Dermis blood vessel endothelial cell (primary cell): ENCODE measurements at places on chromosomes 11 and 22.

GRCh38 chr11:556662-557256 is 3.8 kb downstream of the LMNTD2 start:
- no peak for DNase-seq

- no peak for DNase-seq
Measured at GRCh38 chr11:94602430-94603372, 35.5 kb downstream of the PIWIL4 start.

DNA sequence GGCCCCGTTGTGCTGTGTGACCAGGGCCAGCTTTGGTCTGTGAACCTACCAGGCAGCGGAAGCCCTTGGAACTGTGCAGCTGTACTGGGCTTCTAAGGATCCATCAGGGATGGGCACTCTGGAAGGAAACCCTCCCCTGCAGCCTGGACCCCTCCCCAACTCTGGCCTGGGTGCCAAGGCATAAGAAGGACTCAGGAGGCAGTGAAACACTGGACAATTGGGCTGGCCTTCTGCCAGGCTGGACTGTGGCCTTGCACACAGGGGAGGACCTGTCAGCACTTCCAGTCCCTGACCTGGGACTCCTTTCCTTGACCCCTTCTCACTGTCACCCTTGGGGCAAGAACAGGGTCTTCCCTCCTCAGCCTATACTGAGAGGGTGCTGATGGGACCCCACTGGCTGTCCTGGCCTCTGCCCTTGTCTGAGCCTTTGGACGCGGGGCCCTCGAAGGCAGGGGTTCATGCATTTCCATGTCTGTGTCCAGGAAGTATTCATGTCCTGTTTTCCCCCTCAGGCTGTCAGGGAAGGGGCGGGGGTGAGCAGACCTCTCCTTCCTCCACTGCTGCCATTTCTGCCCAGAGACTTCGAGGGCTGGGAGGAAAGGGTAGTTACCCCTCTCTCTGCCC is 39.6 kb downstream of the PDE2A start:
- peak; percentile 41 for DNase-seq

DNA sequence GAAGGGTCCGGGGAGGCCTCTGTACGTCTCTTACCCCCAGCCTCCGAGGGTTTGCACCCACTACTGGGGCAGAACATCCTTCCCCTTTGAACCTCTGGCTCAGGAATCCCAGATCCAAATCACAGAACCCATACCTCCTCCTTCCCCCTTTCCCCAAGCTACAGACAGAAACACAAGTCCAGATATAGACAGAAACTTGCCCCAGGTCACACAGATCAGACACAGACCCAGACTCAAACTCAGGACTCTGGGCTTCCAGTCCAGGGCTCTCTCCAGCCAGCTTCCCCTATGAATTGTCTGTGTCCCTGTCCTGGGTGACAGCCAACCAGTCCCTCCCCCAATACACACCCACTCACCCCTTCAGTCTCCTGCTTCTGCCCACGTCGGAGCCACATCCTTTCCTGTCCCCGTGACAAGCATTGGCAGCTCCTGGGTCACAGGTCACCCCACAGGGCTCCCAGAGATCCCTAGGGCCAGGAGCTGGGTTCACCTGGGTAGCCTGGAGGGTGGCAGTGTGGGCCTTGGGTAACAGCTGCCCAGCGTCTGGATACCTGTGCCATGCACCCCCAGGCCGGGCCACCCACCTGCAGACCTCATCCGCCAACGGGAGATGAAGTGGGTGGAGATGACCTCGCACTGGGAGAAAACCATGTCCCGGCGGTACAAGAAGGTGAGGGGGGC is 772 bp downstream of the TBC1D10C start:
- no peak for DNase-seq

GRCh38 chr11:120203626-120204025 is 7.2 kb upstream of the OAF start:
- no peak for DNase-seq

DNA sequence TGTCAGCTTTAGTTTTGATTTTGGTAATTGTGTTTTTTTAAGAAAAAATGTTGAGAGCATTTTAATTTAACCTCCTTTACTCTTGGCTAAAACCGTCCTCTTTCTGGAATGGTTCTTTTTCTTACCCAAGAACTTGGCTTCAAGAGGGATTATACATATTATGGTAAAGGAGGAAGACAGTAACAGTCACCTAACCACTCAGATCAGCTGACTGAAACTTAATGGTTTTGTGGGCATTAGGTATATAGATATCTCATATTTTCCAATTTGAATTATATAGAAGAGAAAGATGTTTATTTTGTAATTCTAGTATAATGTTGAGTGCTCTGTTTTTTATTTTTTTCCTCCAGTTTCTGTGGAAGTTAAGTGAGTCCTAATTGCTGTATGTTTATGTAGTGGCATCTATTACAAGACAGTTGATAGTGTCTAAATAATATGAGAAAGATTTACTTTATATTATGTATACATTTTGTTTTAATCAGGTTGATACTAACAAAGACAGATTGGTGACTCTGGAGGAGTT is 36.6 kb upstream of the NCR3LG1 start:
- DNase-seq = no peak

- no peak for DNase-seq
Measured at GRCh38 chr22:28980326-28980725, 81.3 kb downstream of the C22orf31 start.

DNA sequence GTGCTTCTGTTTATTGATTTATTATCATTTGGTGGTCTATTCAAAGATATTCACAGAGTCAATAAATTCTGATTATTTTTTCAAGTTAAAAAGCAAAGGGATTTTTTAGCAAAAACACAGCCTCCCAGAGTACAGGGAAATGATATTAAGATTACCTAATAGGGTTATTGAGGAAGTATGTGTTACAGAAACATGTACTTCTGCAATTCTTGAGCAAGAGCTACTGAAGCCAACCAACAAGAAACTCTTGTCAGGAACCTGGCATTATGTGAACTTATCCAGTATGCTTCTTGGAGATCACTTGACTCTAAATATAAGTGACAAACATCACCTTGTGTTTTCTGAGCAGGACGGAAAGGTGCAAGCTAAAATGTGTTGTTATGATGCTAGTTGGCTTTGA is 42.0 kb upstream of the CARD18 start:
- peak; percentile 25 for DNase-seq

GRCh38 chr11:69497221-69497787 is 15.8 kb downstream of the LINC01488 start:
- DNase-seq = peak; percentile 92

DNA sequence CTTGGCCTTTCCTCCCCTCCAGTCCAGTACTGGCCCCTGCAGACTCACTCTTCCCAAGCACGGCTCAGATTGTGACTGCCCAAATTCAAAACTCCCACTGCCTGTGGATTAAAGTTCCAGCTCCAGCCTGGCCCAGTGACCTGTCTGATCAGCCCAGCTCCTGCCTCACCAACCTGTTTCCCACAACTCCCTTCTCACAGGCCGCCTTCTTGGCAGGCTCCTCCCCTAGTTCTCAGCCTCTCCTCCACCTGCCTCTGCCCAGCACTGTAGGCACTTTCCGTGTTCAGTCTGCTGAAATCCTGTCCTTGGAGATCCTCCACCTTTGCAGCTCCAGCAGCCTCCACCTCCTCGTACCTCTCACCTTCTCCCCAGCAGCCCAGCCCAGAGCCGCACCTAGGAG is 68.6 kb downstream of the MICAL2 start:
- no peak for DNase-seq
